CD4-positive, alpha-beta memory T cell (primary cell): ENCODE measurements at places on chromosomes 1 and 21.
A peak's percentile ranks its signal among the peaks of the same experiment; 100 is the strongest.

DNA sequence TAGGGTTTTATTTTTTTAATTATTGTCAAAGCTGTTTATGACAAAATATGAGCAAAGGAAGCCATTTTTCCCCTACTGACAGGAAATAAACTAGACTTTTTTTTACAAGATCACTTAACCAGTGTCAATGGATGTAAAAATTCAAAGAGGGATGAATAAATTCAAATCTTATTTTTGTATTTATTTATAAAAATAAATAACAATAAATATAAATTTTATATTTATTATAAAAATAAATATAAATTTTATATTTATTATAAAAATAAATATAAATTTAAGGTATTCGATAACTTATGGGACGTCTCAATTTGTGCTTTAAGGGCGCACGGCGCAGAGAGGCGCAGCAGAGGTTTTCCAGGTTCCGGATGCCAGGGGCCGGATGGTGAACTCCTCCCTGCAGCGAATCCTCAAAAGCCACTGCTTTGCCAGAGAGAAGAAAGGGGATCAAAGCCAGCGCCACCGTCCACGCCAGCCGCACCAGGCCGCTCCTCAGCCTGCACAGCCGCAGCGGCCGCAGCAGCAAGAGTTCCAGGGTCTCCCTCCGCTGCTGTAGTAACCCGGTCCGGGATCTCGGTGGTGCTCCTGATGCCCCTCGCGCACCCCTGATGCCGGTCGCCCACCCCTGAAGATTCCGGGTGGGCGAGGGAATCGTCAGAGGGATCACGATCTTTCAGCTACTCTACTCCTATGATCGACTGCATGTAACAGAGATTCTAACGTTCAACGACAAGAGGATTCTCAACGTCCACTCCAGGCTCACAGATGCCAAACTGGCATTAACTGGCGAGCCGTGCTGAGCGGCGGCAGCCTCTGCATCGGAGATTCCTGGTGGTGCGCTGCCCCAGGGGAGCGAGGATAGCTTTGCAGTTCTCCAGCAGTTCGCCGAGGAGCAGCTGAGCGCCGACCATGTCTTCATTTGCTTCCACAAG lies 28.5 kb upstream of the RLF start:
- no peak for DNase-seq

- peak; percentile 76 for DNase-seq
Measured at GRCh38 chr1:2231532-2232254, 3.6 kb downstream of the SKI start.

DNA sequence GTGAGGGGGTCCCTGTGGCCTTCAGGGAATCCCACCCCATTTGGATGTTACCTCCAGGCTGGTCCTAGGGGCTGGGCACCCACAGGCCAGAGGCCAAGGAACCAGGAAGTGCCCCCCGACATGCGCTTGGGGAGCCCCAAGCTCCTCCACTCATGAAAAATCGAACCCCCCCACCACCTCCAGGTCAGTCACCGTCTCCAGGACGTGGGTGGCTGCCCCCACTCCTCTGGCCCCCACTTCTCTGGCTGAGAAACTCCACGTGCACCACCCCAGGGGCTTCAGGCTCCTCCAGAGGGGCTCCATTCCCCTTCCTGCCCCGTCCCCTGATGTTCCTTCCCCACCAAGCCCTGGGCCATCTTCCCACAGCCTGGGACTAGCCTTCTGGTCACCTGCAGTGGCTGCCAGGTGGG lies 30.5 kb upstream of the POFUT2 start:
- no peak for DNase-seq

- DNase-seq, result no peak
Measured at GRCh38 chr1:87940421-87940820, 611.7 kb downstream of the LMO4 start.
